NCI-H1105 (cell line): ENCODE measurements at places on chromosomes 1 and 21.

GRCh38 chr1:16174261-16174868, 18.5 kb upstream of the EPHA2 start:
- DNase-seq: no peak

- DNase-seq: no peak
Observed at GRCh38 chr1:193884848-193885558, 698.6 kb upstream of the B3GALT2 start.

DNA sequence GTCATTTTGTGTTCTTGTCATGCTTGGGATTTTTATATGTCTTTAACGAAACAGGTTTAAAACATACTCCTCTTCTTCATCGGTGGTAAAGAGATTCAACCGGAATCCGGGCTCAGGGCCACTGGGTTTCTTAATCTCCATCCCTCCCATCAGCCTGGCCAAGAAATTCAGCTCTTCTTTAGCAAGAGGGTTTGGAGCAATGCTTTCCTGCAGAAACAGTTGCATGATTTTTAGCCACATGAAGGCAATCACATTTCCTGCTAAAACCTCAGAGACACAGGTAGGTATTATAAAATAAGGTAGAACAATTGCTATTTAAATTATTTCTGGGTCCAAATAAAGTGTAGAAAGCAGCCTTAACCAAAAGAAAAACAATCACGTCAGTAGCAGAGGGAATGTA, 22.7 kb upstream of the LSM10 start:
- DNase-seq: no peak

- DNase-seq: no peak
Observed at GRCh38 chr1:30893776-30894507, 14.6 kb downstream of the SDC3 start.

- no peak for DNase-seq
Observed at GRCh38 chr1:85830837-85831236, 122.6 kb upstream of the ZNHIT6 start.

DNA sequence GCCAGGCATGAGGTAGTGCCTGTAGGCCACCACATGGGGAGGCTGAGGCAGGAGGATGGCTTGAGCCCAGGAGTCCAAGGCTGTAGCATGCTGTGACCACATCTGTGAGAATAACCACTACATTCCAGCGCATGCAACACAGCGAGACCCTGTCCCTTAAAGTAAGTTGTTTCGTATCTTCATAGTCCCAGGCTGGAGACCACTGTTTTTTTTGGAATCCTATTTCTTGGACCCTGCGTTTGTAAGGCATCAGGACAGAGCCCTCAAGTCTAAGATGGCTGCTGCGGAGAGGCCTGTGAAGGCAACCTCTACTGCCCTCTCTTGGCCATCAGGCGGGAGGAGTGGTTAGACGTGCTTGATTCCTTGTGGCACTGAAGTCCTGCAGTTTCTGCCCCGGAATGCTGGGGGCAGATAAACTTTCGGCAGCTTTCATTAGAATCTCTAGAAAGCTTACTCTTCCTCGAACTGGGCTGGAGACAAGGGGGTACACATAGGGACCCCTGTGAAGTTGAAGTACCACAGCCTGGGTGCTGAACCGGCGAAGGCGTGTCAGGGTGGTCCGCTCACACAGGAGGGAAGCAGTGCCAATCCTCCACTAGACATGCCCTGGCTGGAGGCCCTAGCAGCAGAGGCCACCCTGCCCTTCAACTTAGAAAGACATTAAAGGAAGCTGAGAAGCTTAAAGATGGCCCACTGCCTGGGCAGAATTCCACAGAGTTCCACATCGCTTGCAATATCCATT, 36.6 kb downstream of the RABIF start:
- no peak for DNase-seq

GRCh38 chr1:109796484-109797302, 33.0 kb upstream of the EPS8L3 start:
- no peak for DNase-seq

DNA sequence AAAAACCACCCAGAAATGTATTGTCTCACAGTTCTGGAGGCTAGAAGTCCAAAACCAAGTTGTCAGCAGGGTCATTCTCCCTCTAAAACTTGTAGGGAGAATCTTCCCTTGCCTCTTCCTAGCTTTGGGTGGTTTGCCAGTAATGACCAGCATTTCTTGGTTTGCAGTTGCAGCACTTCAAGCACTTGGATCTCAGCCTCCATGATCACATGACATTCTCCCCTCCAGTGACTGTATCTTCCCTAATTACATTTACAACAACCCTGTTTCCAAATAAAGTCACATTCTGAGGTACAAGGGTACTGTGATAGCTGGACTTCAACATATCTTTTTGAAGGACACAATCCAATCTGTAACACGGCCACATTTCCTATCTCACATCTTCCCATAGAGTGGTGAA, 37.2 kb downstream of the EVI5 start:
- no peak for DNase-seq

GRCh38 chr1:52588535-52588934, 13.6 kb upstream of the GPX7 start:
- DNase-seq: no peak

DNA sequence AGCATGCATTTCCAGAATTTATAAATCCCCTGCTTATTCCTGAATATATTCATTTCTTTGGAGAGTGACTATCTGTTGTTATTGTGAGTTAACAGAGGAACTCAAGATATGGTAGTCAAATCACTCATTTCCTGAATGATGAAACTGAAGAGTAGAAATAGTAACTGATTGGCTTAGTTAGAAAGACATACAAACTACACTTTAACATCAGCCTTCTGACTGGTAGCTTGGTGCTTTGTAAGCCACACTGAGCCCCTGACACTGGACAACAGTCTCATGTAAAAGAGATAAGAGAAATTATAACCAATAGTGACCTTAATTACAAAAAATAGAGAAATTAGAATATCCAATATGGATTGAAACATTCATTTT, 4.8 kb downstream of the GBP7 start:
- no peak for DNase-seq

DNA sequence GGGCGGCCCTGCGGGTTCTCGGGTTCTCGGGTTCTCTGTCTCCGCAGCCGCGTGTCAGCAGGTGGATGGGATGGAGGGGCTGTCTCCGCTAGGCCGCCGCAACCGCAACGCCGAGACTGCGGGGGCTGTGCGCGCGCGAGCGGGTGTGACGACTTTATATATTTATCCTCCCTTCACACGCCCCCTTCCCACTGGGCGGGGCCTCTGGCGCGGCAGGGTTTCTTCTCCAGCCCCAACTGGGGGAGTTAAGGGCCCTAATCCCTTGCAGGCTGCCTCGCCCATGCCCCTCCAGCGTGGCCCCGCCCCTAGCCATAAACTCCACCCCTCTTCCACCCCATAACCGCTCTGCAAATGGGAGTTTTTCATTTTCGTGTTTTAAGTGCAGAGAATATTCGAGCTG, 3.4 kb downstream of the IGSF21 start:
- peak; percentile 29 for DNase-seq

DNA sequence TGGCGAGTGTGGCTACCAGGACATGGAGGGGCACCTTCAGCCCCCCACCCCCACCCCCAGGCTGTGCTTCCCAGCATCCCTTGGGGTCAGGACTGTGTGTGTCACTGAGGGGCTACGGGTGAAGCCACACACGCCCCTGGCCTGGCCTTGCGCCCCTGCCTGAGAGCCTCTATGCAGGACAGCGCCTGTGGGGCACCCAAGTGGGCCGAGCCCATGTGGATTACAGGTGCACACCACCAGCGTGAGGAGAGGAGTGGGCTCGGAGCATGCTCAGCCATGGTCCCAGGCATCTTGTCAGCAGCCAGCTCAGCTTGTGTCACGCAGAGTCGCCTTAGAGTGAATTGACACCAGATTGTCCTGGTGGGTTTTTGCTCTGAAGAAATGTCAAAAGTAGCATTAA, 27.9 kb downstream of the FAAP20 start:
- DNase-seq: no peak

DNA sequence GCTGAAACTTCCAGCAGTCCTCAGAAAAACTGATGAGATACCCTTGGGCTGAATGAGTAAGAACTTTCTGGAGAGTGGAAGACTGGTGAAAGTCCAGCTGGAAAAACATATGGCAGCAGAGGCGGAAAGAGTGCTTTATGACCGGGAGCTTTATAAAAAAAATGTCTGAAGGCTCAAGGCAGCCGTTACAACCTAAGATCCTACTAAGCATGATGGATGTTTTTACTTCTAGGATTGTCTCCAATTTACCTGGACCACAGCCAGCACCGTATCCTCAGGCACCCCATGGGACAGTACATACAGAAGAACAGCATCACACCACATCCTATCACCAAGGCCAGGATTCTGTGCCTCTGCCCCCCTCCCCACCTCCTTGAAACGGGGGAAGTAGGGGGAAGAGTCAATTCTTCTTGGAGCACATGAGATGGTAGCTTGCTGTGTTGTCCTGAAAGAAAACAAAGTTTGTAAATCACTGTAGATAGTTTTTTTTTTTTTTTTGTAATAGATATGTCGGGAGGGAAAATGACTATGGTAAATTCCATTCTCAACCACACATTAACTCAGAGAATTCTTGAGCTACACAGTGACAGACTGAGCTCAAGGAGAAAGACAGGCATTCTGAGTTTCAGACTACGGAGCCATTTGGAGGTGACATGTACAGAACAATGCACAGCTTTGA, 11.8 kb upstream of the IRF2BP2 start:
- DNase-seq: no peak

DNA sequence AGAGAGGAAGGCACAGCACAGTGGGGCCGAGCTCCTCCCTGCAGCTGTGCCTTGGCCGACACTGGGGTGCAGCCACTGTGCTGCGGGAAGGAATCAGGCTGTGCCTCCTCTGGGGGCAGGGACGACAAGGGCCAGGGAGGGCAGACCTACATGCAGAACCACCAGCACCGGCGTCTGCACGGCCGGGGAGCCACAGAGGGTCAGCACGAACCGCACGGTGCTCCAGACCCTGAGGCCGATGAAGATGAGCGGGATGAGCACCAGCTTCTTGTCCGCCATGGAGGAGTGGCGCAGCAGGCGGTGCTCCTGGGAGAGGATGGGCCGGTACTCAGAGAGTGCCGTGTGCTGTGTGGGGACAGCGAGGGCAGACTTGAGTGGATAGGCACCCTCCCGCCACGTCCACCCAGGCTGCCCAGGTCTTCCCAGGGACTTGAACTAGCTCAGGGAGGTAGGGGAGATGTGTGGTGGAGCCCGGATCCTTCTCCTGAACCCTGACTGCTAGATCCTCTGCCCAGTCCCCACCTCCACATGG, 23.5 kb downstream of the GPR157 start:
- no peak for DNase-seq
